AG09319 (cell line): ENCODE measurements at places on chromosomes 4 and X.

- no peak for DNase-seq
These were observed 333.3 kb downstream of the PCDH7 start for GRCh38 chr4:31053451-31053850.

DNA sequence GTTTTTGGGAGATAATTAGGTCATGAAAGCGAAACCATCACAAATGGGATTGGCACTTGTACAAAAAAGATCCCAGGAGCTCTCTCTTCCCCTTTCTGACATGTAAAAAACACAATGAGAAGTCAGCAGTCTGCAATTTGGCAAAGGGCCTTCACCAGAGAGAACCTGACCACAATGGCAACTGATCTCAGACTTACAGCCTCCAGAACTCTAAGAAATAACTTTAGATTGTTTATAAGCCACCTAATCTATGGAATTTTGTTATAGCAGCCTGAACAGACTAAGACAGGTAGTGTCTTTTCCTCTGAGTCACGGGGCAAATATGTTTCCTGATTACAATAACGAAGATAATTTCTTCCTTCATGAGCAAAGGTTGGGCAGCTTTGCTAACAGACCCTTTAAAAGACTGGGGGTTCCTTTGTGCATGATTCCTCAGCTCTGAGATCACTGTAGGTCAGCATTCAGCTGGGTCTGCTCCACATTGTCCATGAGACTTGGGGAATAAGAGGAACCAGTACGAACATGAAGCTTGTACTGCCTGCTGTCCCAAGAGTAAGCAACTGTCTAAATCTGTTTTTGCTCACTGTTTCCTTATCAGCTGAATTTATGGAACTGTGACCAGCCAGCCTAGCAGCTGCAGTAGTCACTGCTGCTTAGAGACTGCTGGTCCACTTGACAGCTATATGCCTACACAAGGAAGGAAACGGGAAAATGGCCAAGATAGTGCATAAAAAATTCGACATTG lies 191.6 kb downstream of the ANAPC10 start:
- DNase-seq, result no peak

DNA sequence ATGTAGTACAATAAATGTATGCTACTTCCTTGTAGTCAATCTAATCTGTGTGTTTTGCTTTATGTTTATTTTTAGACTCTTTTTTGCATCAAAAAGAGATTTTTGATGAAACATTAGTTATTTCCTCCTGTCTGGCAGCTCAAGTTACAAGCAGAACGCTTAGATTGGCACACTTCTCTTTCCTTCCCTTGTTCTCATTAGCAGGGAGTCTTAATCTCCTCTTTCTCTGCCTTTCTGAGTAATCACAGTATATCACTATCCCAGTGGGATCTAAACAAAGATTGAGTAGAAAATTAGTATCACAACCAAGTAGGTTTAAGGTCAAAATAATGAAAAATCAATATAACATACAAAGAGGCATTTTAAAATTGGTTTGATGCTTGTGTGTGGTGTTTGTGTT lies 1192.6 kb downstream of the C4orf33 start:
- DNase-seq, result no peak

DNA sequence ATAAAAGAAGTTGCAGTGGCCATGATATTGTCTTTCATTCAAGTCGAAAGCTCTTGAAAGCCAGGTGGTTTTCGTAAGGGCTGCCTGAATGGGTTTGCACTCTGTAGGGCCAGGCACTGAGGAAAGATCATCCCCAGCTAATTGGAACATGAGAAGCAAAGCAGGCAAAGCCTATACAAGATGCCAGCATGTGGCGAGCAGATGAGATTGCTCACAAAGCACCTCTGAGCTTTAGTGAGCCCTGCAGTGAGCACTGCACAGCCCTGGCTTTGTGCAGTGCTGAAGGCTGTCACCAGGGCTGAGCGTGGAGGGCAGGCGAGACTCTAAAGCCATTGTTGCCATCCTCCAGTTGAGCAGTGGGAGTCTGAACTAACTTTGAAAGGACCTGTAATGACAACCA lies 53.8 kb downstream of the HADH start:
- DNase-seq, result no peak

GRCh38 chr4:80208610-80209339 lies 11.5 kb downstream of the PRDM8 start:
- no peak for DNase-seq

- DNase-seq, result no peak
These were observed 90.4 kb downstream of the COL4A6 start for GRCh38 chrX:108347800-108348199.
